Epithelial cell of prostate (primary cell): ENCODE measurements at places on chromosomes 12 and 14.

DNA sequence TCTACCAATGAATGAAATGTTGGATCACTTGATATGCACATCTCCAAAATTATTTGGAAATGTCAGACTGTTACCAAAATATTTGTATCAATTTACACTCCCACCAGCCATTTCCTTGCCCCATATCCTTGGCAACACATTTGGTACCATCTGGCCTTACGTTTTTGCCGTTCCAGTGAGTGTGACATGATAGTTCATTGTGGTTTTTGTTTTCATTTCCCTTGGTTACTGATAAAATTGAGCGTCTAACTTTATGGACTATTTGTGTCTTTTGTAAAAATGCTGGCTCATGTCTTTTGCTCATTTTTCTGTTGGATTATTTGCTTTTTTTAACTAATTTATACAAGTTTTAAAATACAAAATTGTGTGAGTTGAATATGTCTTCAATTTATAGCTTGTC is 11.0 kb downstream of the KLHDC1 start:
- no peak for DNase-seq

DNA sequence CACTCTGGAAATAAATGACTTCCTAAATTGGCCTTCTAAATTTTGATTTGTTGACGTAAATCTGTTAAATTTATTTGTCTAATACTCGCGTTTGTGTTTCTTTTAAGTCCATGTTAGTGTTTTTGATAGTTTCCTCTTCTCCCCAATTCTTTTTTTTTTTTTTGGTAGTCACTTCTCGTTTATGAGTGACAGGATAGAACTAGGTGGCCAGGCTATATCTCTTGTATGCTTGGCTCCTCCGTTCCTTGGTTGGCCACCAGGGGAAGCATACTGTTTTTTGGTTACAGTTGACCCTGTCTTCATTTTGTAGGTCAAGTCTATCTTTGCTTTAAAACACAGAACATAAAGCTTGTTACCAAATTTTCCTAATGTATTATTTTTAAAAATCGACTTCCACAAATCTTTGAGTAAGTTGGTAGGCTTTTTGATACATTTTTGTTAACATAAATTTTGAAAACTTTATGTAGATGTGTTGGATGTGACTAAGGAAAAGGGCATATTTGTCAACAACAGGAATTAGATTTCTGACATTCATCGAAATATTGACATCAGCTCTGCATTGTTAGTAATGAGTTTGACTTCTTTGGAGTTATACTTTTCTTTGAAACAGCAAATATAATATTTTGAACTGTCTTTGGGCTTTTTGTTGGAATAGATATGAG is 2.2 kb downstream of the RCOR1 start:
- DNase-seq, result no peak

- DNase-seq, result no peak
These were observed 20.3 kb downstream of the SYNDIG1L start for GRCh38 chr14:74405663-74406062.

DNA sequence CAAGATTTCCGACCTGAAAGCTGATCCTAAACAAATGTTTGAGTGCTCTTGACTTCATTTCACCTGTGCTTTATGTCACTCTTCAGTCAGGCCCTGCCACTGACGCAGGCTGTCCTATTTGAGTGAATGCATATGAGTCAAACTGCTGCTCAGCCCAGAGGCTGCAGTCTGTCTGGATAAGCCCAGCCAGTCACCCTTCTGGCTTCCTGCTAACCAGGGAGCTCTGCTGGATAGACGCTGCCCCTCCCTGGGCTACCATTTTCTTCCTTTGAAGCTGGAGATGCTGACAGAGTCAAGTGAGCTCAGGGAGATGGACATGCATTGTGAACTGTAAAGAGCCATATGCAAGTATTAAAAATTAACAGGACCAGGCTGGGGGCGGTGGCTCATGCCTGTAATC is 5.1 kb upstream of the TUNAR start:
- DNase-seq, result no peak

GRCh38 chr14:99475179-99475578 is 5.5 kb downstream of the SETD3 start:
- DNase-seq, result no peak

GRCh38 chr12:50059440-50060119 is 2.2 kb downstream of the ASIC1 start:
- no peak for DNase-seq

DNA sequence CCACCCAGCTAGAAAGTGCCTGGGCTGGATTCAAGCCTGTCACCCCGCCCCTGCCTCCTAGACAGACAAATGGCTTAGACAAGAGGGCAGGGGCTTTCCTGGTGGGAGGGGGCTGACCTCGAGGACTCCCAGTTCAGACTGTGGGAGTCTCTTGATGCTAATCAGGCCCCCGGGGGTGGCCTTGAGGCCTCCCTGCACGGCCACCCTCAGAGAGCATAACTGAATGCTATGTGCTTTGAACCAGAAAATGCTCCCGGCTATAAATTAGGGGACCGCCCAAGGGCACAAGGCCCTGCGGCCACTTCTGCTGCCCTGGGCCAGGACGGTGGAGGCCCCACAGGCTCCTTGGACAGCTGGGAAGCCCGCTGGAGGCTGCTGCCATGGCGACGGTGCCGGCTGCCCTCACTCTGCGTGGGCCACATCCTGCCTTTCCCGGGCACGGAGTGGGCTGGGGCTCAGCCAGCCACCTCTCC is 111.0 kb upstream of the NCOR2 start:
- DNase-seq, result no peak

DNA sequence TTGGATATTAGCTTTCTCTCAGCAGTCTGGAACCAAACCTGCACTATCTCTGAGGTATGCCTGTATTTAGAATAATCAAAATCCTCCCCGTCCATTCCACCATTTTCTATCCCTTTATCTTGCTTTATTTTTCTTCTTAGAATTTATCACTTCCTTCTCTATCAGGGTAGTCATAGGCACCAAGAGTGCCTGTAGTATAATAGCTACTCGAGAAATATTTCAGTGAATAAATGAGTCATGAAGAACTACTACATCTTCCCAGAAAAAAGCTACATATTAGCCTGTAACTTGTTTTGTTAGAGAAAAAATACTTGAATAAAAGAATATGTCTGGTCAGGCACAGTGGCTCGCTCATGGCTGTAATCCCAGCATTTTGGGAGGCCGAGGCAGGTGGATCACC is 4.3 kb downstream of the SLC2A14 start:
- DNase-seq, result no peak

- peak; percentile 59 for DNase-seq
These were observed 3.4 kb downstream of the APOLD1 start for GRCh38 chr12:12788675-12789368.

DNA sequence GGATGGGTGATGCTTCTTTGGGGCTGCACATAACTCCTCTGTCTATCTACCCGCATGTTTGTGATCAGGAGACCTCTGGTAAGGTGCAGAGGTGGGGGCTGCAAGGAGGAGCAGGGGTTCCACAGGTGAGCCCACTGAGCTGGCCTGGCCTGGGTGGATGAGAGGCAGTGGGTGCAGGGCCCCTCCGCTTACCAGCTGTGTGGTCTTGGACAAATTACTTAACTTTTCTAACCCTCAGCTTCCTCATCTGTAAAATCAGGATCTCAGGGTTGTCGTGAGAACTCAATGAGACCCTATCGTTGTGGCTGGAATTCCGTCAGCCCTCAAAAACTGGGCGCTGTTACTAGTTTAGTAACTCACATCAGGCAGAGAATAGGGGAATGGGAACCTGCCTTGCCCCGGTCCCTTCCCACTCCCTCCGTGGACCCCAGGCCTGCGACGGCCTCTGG is 7.5 kb downstream of the PTPN6 start:
- DNase-seq, result no peak

DNA sequence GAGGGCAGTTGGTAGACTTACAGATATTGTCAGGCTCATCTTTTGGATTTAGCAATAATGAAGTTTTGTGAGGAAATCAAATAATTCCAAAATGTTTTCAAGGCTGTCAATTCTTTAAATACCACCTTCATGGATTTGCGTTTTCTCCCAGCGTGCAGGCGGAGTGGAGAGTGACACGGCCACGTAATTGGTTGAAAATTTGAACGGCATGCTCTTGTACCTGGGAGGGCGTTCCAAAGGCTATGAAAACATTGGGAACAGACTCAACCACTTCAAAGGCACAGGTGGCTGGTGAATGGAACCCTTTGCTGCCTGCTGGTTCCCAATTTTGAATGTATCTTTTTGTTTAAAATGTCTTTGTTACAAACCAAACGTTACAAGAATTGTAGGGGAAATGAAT is 12.4 kb downstream of the SMIM41 start:
- DNase-seq, result no peak
